ENCODE measurements at places on chromosomes 12 and 14.

- no peak for ATAC-seq
These were observed 1.3 kb upstream of the ZDHHC17 start for GRCh38 chr12:76762601-76762980.

DNA sequence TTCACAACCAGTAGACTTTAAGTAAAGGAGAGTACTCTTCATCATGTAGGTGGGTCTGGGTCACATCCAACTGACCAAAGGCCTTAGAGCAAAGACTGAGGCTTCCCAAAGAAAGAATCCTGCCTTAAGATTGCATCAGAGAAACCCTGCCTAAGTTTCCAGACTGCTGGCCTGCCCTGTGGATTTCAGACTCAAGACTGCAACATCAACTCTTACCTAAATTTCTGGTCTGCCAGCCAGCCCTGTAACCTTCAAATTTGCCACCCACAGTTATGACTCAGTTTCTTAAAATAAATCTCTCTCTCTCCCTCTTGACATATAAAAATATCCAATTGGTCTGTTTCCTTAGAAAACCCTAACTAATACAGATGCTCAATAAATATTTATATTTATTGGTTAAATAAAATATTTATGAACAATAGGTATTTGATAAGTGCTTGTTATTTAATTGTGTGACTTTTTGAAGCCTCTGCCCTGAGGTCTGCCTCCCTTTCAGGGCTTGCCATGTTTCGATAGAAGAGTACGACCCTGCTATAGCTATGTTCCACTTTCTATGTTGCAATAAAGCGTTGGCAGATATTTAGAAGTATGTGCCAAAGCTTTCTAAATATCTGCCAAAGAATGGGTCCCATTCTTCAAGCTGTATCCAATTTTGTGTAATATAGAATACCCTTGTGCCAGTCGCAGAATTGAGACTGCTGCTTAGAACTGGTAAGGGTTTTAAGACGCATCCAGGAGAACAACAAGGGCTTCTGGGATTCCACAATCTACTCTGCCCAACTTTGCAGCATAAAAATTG, 65.7 kb downstream of the TMEM30B start:
- ATAC-seq, result no peak

- no peak for ATAC-seq
These were observed 4.5 kb upstream of the HECTD4 start for GRCh38 chr12:112386726-112387125.

GRCh38 chr14:89304972-89305703, 111.9 kb downstream of the FOXN3 start:
- peak; percentile 31 for ATAC-seq

- ATAC-seq, result no peak
These were observed 56.4 kb downstream of the TMCC3 start for GRCh38 chr12:94593822-94594442.

- ATAC-seq, result no peak
These were observed 2.9 kb downstream of the SLC15A4 start for GRCh38 chr12:128820723-128821432.

- no peak for ATAC-seq
These were observed 825.7 kb downstream of the AACS start for GRCh38 chr12:125890971-125891370.

GRCh38 chr12:19039515-19039914, 90.0 kb upstream of the PLEKHA5 start:
- ATAC-seq, result no peak

Measured in SK-N-SH treated with all-trans-retinoic acid at 6 μM for 48 hours (cell line).